Stimulated activated CD4-positive, alpha-beta T cell treated with anti-CD3 and anti-CD28 coated beads, Interleukin-15, amount 100 ng/mL, for 48 hours (primary cell): ENCODE measurements at places on chromosomes 7 and 10.

GRCh38 chr7:37916017-37916672 lies 472 bp downstream of the SFRP4 start:
- DNase-seq: no peak

- DNase-seq: no peak
Observed at GRCh38 chr10:96420228-96421009, 61.6 kb upstream of the OPALIN start.

DNA sequence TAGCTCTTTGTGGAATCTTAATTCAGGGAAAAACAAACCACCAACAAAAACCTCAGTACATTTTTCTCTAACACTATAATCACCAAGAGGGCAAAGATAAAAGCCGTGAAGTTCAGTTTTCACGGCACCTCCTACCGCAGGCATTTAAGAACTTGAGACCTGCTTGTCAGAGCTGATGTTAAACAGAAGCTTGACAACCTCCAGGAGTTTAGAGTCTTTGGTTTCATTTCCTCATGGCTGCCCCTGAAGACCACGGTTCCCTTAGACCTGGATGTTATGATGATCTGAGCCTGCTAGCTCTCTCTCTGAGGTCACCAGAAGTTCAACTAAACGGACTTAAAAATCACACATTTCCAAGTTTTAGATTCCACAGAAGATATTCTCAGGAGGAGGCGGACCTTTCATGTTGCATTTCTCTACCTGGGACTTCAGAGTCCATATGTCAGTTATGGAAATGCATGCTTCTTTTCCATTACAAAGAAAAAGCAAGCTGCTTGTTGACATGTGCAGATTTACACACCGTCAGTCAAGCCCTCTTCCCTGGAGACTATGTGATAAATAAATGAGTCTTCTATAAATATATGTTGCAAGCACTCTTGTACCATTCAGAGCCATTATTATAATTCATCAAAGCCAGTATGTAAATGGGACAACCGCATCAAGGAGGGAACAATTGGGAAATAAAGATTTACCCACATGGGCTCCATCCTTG lies 258.0 kb downstream of the GFRA1 start:
- DNase-seq: no peak

GRCh38 chr10:85231534-85232270 lies 903.3 kb downstream of the CCSER2 start:
- DNase-seq: no peak

DNA sequence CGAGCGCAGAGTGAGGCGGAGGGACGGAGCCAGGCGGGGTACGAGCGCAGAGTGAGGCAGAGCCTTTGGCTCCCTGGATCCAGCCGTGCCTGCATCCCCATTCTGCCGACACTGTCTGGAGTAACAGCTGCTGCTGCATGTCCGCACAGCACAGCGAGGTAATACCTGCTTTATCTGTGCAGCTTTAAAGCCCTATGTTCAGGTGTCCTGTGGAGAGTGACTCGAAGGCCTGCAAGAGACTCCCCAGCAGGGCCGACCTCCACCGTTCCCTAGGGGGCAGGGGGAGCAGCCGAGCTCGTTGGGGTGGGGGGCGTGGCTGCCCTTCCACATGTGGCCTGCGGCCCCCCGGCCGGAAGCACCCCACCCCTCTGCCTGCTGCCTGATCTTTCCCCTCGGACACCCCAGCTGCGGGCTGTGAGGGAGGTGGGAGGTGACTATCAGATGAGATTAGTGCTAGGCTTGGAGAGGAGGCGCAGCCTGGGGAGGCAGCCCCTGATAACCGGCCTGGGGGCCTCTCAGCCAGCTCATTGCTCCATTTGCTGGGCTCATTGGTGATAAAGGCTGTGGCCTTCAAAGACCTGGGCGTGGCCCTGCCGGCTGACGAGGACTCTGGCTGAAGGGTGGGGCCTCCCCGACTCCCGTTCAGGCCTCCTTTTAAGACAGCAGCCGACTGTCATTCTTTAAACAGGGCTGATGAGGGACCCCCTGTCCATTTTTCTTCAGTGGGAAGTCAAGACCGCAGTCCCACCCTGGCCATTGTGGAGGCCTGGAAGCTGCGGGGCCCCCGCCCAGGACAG lies 8.0 kb downstream of the VENTX start:
- no peak for DNase-seq

- no peak for DNase-seq
Observed at GRCh38 chr7:124275411-124275810, 242.5 kb upstream of the TMEM229A start.

DNA sequence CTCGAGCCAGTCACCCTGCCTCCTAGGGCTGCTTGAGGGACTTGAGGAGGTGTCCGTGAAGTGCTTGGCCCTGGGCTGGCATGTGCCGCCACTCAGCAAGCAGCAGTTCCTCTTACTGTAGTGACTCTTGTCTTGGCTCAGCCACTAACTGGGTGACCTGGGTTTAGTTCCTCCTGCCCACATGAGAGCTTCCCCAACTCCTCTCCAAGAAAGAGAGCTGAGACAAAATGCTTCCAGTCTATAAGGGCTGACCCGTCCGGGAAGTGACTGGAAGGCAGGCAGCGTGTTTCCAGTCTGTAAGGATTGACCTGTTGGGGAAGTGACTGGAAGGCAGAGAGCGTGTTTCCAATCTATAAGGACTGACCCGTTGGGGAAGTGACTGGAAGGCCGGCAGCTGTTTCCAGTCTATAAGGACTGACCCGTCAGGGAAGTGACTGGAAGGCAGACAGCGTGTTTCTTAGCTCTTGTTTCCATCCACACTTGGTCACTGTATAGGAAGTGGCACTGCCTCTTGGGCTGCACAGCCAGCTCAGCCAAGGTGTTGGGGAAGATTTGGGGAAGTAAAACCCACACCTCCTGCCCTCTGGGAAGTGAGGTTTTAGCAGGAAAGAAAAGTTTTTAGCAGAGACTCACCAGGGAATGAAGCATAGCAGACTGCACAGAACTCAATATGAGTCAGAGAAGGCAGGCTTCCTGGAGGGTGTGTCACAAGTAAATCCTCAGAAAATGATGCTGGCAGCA lies 53.3 kb upstream of the PPIF start:
- no peak for DNase-seq

DNA sequence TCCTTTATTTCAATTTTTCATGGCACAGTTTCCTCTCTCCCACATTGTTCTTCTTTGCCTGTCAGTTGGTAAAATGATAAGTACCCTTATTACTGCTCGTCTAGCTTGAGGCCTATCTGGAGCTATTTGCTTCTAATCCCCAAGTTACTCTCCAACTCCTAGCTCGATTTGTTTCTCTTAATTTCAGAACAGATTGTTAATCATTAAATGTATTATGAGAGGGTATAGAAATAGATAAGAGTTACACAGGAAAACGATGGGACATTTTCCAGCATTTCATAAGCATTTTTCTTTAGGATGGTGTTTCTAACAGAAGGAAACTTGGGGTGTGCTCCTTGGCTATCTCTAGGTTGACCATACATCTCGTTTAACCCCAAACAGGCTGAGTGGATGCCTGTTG lies 540.5 kb upstream of the FZD8 start:
- no peak for DNase-seq

DNA sequence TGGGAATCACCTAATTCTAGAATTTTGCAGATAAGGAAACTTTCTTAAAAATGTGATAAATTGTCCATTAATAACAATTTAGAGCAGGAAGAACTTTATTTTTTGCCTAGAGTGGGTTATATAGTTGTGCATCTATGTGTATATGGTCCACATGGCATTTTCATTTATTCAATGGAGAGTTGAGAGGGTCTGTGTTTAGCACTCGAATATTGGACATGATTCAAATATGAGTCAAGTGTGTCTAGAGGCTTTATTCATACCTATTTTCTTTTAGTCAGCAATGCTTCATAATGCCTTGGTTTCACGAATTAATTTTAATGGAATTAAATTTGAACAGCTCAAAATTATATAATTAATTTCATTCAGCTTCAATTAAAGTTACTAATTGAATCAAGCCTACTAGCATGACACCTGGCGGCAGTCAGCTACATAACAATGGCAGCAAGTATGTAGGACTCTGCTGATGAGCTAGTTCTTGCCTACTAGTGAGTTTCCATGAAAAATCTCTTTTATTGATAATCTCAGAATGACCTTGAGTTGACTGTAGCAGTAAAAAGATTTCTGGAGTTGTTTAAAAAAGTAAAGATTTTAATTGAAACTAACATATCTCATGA lies 17.7 kb downstream of the MDFIC start:
- no peak for DNase-seq

- DNase-seq: no peak
Observed at GRCh38 chr7:158530800-158531609, 56.6 kb downstream of the PTPRN2 start.

GRCh38 chr7:123738356-123738755 lies 10.4 kb downstream of the WASL start:
- DNase-seq: no peak

- no peak for DNase-seq
Observed at GRCh38 chr10:29646960-29647461, 12.2 kb upstream of the SVIL start.

GRCh38 chr10:102629661-102630614 lies 14.3 kb upstream of the TRIM8 start:
- no peak for DNase-seq

DNA sequence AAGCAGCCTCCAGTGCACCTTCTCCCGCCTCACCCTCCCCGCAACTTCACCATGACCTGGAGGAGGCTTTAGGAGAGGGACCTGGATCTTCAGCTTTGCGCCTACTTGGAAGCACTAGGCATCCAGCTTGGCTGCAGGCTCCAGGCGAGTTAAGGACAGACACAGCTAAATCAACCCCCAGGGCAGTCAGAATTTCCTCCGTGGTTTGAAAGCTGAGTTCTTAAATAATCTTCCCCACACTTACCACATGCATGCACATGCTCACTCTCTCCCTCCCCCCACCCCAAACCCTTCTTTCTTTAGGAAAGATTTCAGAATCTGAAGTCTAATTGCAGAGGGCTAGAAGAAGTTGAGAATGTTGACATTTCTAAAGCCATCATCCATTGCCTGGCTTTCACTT lies 36.7 kb upstream of the LRRC4 start:
- DNase-seq: no peak
